ENCODE measurements at places on chromosomes 13 and 19.

GRCh38 chr13:112769615-112770014 is 79.8 kb downstream of the ATP11A start:
- DNase-seq = no peak

DNA sequence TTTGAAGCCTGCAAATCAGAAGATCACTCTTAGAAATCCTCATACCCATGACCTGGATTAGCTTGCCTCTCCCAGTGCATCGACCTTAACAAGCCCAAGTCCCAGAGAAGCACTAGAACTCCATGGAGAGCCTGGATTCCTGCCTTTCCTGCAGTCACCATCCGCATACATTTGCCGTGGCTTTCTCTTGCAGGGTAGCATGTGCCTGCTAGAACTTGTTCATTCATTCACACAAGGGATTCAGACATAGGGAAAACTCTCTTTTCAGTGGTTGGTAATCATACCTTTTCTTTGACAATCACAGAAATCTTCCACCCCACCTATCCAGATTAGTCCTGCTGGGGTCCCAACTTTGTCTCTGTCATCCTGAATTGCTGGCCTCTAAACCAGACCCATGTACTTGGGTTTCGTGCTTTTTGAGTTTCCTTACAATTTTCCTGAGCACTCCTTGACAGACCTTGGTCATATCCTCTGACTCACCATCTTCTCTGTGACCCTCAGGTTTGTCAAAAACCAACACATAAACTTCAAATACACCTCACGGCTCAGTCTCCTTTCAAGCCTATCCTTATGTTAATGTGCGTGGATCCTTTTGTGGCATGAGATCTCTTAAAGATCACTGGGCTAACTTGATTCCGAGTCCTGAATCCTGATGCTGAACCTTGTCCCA is 355.0 kb downstream of the MYO16 start:
- no peak for DNase-seq

DNA sequence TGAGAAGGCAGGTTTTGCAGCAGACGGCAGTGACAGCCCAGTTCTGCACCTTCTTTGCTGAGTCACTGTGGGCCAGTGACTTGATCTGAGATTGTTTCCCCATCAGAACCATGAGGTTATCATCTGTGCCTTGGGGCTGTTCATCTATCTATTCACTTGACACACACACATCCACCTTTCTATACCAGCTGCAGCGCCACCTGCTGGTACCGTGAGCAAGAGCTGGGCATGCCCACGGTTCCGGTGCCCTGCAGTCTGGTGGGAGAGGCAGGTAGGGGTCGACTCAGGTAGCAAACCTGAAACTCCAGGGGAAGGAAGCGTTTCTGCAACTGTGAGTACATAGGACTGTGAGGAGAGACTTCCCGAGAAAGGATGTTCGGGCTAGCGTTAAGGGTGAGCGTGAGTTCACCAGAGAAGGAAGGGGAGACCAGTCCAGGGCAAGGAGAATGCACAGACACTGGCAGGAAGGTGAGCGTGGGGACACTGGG is 7.5 kb upstream of the LIN7B start:
- peak; percentile 72 for DNase-seq

GRCh38 chr19:7063339-7063738 is 4.9 kb upstream of the MBD3L3 start:
- DNase-seq = no peak

- DNase-seq = no peak
Measured at GRCh38 chr13:103289681-103290080, 223.5 kb upstream of the SLC10A2 start.

- no peak for DNase-seq
Measured at GRCh38 chr13:29193083-29193482, 372.9 kb downstream of the MTUS2 start.

DNA sequence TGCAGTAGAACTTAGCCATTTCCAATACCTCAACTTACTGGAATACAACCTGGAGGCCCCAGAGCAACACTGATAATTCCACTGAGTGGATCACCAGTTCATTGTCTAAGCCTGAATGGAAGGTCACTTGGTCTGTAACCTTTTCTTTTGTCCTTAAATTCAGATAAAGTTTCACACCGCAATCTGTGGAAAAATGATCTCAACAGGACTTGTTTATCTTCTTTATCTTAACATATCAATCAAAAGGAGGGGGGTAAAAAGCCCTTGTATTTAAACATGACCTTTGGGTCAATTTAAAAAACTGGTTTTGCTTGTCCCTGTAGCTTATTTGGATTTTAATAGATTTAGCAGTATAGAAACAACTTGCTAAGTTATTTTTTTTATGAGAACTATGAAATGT is 21.6 kb downstream of the SAE1 start:
- no peak for DNase-seq

DNA sequence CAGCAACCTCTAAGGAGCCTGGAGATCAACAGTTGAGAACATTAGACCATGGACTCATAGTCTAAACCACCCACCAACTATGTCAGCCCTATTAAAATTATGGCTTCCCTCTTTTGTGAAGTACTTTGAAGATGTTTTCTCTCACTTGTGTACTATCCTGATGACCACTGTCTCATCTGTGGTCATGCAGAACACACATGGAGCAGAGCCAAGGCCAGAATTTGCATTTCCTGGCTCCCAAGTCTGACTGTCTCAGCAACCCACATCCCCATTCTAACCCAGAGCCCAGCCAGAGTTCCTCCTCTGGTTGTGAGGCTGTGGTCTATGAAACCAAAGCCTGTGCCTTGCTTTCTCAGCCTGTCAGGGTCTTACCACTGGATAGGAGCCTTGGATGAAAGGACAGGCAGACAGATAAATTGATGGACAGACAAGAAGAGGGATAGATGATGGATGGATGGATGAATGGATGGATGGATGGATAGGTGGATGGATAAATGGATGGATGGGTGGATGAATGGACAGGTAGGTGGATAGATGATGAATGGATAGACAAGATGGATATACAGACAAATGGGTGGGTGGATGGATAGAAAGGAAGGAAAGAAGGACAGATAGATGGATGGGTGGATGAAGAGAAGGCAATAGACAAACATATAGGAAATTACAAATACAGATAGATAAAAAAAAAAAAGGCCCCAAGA is 35.4 kb downstream of the ZNF557 start:
- no peak for DNase-seq

DNA sequence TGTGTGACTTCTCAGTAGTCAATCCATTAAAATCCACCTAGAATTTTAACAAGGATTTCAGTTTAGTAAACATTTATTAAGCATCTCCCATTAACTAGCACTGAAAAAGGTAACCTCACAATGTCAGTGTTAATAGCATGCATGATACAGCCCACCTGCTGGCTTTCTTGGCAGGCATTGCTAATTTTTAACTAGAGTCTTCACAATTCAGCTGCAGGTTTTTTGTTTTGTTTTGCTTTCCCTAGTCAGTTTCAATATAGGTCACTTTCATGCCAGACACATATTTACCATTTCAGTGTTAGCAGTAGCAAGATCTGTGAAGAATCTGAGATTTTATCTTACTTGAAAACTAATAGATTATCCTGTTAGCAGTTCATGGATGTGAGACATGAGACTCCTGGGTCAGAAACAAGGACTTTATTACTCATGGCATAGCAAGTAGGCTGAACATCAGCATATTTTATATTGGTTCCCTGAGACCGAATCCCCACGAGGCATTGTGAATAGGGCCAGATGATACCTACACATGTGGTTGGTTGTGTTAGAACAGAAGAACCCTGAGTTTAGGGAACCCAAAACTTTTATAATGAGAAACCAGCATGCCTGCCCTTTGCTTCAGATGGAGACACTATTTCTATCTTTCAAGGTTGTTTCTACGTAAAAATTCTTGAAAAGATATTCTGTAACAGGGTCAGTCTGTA is 198.0 kb upstream of the HTR2A start:
- DNase-seq = no peak

- DNase-seq = no peak
Measured at GRCh38 chr19:33472691-33473652, 48.6 kb downstream of the PEPD start.

DNA sequence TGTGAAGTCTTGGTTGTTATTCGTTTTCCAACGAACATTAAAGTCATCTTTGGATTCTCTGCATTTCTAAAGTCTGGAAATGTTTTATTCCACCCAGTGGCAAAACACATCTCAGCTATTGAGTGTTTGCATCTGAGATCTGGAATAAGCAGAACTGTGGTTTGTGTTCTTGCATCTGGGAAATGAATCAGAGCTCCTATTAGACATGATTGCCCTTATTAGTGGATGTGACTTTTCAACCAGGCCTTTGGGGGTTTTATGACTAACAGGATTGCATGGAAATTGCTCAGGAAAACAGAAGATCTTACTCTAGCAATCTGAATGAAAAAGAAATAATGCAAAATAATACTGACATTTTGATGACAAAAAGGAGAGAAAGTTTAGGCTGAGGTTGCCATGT is 488.8 kb downstream of the IRS2 start:
- no peak for DNase-seq

- no peak for DNase-seq
Measured at GRCh38 chr19:55535173-55535964, 1.6 kb downstream of the SBK2 start.

GRCh38 chr19:46392252-46392801 is 21.0 kb downstream of the CCDC8 start:
- no peak for DNase-seq

- DNase-seq = no peak
Measured at GRCh38 chr19:5131031-5131505, 162.2 kb downstream of the KDM4B start.

GRCh38 chr13:105814219-105814901 is 721.1 kb downstream of the EFNB2 start:
- DNase-seq = no peak

DNA sequence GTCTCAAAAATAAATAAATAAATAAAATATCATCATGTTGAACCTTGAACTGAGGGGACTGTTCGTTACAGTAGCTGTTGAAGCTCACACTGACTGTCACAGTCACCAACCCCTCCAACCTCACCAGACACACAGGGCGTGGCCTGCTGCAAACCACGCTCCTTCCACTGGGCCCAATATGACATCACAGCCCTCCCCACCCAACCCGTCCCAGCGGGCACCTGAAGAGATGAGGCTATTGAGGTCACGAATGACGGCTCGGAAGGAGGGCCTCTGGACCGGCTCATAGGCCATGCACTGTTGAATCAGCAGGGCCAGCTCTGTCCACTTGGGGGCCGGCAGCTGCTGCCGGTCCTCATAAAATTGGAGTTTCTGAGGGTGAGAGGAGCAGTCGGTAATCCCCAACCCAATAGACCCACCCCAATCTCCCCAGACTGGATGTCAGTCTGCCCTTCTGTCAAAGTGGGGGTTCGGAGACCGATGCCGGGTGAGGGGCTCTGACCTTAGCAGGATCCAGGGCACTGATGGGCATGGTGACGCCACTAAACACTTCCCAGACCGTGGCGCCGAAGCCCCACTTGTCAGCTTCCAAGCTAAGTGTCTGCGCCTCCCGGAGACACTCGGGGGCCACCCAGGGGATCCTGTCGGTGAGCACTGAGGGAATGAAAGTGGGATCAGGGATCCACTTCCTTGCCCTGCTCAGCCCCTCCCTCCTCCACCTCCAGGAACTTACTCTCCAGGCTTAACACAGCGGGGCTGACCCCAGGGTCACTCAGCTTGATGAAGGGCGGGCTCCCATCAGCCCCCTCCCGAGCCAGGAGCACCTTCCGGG is 13.2 kb downstream of the JAK3 start:
- peak; percentile 26 for DNase-seq

DNA sequence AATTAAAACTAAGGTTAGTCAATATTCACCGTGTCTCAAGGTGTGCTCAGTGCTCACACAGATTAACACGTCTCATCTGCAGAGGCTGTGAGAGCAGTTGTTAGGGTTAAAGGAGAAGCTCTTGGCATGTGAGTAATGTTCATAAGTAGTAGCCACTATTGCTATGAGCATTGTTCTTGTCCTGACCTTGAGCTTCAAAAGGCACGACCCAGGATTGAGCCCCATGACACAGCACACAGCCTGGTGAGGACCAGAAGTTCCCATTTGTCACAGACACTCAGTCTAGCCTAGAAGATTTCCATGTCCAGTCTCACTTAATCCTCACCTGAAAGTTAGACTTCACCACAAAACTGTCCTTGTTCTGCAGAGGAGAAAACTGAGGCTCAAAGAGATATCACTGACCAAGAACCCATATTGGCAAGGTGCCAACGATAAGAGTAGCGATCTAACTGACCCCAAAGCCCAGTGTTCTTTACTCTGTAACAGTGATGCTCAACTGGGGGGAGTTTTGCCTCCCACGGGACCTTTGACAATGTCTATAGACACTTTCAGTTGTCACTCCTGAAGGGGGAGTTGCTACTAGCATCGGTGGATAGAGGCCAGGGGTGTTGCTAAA is 26.0 kb downstream of the FPR3 start:
- no peak for DNase-seq

DNA sequence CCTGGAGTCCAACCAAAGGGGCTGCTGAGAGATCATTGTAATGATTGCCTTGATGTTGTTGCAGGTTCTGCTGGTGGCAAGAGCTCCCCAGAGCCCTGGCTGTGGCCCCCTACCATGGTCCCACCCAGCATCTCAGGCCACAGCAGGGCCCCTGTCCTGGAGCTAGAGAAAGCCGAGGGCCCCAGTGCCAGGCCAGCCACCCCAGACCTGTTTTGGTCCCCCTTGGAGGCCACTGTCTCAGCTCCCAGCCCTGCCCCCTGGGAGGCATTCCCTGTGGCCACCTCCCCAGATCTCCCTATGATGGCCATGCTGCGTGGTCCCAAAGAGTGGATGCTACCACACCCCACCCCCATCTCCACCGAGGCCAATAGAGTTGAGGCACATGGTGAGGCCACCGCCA is 15.5 kb downstream of the NCAN start:
- no peak for DNase-seq

DNA sequence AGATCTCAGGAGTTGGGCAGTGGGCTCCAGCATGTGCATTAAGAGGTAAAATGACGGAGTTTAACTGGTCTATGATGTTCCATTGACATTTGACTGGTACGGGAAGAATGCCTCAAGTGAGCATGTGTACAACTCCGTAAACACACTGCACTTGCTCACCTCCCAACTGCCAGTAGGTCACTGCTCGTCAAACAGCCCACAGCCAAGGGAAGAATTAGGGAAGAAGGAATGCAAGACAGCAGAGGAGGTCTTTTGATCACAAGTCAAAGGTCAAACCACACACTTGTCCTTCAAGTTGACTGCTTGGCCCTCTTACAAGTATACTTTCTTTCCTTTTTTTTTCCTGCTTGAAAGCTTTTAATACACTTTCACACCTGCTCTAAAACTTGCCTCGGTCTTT is 236.7 kb downstream of the B3GLCT start:
- no peak for DNase-seq

DNA sequence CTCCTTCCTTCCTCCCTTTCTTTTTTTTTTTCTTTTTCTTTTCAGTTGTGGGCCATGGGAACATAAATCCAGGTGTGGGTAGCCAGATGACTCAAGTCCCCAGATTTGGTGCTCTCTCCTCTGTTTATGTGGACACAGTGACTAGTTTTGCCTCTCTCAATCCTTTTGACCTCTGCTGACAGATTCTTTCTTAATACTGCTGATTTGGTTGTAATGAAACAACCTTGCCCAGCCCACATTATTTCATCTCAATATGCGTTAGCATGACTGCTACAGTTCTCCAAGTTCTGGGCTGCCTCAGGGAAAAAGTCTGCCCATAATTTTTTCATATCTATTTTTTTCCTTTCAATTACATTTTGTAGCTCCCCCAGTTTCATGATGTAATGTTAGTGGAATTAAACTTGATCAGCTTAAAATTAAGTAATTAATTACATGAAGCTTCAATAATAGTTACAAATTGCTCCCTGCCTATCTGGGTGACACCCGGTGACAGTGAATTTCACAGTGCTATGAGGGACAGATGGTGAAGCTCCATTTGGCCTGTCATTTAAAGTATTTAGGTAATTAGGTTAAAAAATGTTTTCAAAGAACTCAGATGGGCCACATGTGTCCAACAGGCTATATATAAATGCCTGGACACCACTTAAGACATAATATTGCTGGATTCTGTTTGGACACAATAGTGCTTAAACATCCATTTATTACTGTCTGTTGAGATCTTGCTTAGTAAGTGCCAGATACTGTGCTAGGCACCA is 118.8 kb upstream of the FRY start:
- no peak for DNase-seq

Data from activated CD4-positive, alpha-beta T cell treated with anti-CD3 and anti-CD28 coated beads, Interleukin-2, Interleukin-6, amounts not matched to agents 100 ng/mL and 50 ng/mL, durations not matched to agents 16 hours and 8 hours (primary cell).